A549 treated with CORT108297 at 1 μM for 4 hours (cell line): ENCODE measurements at places on chromosomes 6 and 20. TPM values are rescaled to one million over a fixed set of nuclear protein-coding genes. Genes with fewer than 3 reads are reported as not detected.

Gene BYSL
- 36.4 to 49.1 TPM (median 42.2 TPM) in 5 replicates for total RNA-seq

Gene ADAM33
- total RNA-seq, result 0.03 to 0.07 TPM (median 0.05 TPM) in 4 of 5 replicates, not detected in the other

Gene CALHM5
- 0.04 to 0.10 TPM (median 0.06 TPM) in 5 replicates for total RNA-seq

Gene MRAP2
- 1.2 to 1.8 TPM (median 1.3 TPM) in 5 replicates for total RNA-seq

Gene HNF4A
- 11.9 to 17.0 TPM (median 15.4 TPM) in 5 replicates for total RNA-seq

Gene DSP
- total RNA-seq, result 32.3 to 49.0 TPM (median 42.9 TPM) in 5 replicates

Gene HSPA1B
- total RNA-seq, result 191 to 290 TPM (median 231 TPM) in 5 replicates

Gene IER3
- 97.9 to 167 TPM (median 130 TPM) in 5 replicates for total RNA-seq

Gene SHLD1
- total RNA-seq, result 6.4 to 8.9 TPM (median 7.7 TPM) in 5 replicates

Gene MEI4
- not detected in 5 replicates for total RNA-seq

Gene CRISP3
- not detected in 5 replicates for total RNA-seq

Gene CTSA
- 103 to 131 TPM (median 124 TPM) in 5 replicates for total RNA-seq

Gene CGA
- 0.09 to 0.22 TPM (median 0.20 TPM) in 4 of 5 replicates, not detected in the other for total RNA-seq

Gene SULF2
- total RNA-seq, result 17.8 to 25.3 TPM (median 22.9 TPM) in 5 replicates

Gene VARS1
- total RNA-seq, result 47.0 to 60.8 TPM (median 59.2 TPM) in 5 replicates

Gene KATNA1
- total RNA-seq, result 9.4 to 12.9 TPM (median 10.7 TPM) in 5 replicates

Gene PTPRK
- 13.9 to 17.7 TPM (median 16.0 TPM) in 5 replicates for total RNA-seq

Gene PGM3
- total RNA-seq, result 20.1 to 31.2 TPM (median 24.5 TPM) in 5 replicates

Gene SOBP
- total RNA-seq, result 0.88 to 1.4 TPM (median 1.0 TPM) in 5 replicates

Gene GRIK2
- total RNA-seq, result 0.30 to 0.48 TPM (median 0.35 TPM) in 5 replicates

Gene PLCB4
- total RNA-seq, result 12.5 to 18.1 TPM (median 14.7 TPM) in 5 replicates

Gene CRIP3
- 0.44 to 1.1 TPM (median 0.52 TPM) in 5 replicates for total RNA-seq

Gene MICAL1
- total RNA-seq, result 11.3 to 17.9 TPM (median 14.6 TPM) in 5 replicates

Gene TIAM2
- total RNA-seq, result 2.1 to 3.5 TPM (median 2.9 TPM) in 5 replicates

Gene PAX1
- total RNA-seq, result 0.03 to 0.10 TPM (median 0.05 TPM) in 3 of 5 replicates, not detected in the others

Gene LY6G6D
- total RNA-seq, result not detected in 5 replicates

Gene PAK5
- total RNA-seq, result not detected in 5 replicates

Gene ARG1
- not detected in 5 replicates for total RNA-seq

Gene TMEM14A
- total RNA-seq, result 35.0 to 48.6 TPM (median 37.6 TPM) in 5 replicates

Gene PREX1
- total RNA-seq, result 9.8 to 13.8 TPM (median 11.5 TPM) in 5 replicates

Gene BHLHE23
- not detected in 5 replicates for total RNA-seq

Gene MYLK4
- 0.12 to 0.18 TPM (median 0.13 TPM) in 5 replicates for total RNA-seq

Gene EYS
- 0.01 to 0.19 TPM (median 0.13 TPM) in 4 of 5 replicates, not detected in the other for total RNA-seq

Gene IL17F
- total RNA-seq, result not detected in 5 replicates

Gene NOTCH4
- total RNA-seq, result 0.36 to 0.78 TPM (median 0.66 TPM) in 5 replicates

Gene LBP
- total RNA-seq, result 0.97 to 1.8 TPM (median 1.2 TPM) in 5 replicates

Gene SUMO4
- 0.11 TPM in 1 of 5 replicates, not detected in the others for total RNA-seq

Gene FILIP1
- 0.18 to 0.53 TPM (median 0.32 TPM) in 5 replicates for total RNA-seq

Gene ESR1
- 0.01 to 0.03 TPM (median 0.01 TPM) in 3 of 5 replicates, not detected in the others for total RNA-seq
